T-helper 2 cell (primary cell): ENCODE measurements at places on chromosomes 5 and 9.

DNA sequence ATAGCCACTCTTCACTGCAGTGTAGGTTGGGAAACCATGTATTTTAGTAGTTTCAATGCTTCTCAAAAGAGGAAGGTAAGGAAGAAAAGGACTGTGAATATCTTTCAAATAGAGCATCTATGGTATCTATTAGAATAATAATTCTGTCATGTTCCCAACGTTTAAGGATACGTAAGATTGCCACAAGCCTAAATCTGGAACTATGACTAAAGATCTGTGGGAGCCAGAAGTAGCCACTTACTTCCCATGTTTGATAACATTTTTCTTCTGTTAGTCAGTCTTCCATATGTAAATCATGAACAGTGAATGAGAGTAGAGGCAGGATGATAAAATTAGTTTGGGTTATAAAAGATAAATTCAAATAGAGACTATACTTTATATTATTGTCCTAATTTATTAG, 16.3 kb upstream of the MROH2B start:
- no peak for DNase-seq

- DNase-seq = no peak
These were observed 26.7 kb upstream of the ZNF300 start for GRCh38 chr5:150931368-150931965.

DNA sequence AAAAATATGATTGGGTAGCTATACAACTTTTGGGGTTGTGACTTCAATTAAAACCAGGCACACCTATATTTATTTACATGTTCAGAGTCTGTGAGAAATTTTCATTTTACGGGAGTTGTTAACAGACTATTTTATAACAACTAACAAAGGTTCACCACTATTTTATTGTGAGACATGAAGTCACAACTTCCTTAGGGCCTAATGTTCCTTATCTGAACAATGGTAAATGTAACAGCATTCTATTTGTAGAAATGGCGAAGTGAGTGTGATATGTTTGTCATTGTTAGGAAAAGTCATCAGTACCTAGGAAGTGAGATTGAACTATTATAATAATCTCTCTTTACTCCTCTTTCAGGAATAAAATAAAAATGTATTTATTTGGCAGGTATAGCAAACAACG, 67.4 kb downstream of the CSNK1G3 start:
- no peak for DNase-seq

DNA sequence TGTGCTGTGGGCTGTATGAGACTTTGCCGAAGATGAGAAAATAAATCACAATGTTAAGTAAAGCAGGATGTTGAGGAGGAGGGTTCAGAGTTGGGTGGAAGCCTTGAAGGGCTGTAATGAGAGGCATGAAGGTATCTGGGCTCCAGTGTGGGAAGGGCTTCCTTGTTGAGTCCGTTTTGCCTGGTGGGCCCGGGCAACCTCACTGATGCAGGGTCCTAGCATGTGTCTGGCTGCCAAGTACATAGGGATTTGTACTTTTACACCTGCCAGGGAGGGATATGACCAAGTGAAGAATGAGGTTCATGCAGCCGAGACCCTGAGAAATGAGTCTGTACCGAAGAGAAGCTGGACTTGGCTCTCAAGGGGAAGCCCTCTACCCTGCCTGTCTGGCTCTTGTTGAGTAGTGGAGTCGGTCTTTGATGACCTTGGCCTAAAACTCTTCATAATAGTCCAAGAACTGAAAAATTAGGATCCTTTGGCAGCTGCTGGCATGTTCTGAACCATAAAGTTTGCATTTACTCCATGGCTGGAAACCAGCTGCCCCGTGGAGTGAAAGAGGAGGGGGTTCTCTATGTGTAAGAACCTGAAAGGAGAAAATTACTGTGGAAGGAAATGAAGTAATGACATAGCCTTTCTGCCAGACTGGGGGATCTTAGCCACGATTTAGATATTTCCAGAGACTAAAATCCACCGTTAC, 59.0 kb upstream of the DPYSL3 start:
- no peak for DNase-seq

DNA sequence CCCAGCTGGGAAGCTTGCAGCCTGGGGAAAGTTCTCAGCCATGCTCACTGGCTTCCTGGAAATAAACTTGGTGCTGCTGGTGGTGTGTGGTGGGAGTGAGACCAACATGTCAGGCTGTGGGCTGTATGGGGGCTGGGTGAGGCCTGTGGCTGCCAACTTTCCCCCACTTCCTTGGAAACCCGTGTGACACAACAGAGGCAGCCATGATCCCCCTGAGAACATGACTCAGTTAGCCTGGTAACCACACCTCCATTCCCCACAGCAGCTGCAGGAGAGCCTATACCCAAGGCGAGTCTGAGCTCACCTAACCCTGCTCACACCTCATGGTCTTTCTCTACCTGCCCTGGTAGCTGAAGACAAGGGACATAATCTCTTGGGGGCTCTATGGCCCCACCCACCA, 72.7 kb upstream of the RGMB start:
- DNase-seq = no peak

- DNase-seq = no peak
These were observed 138.7 kb downstream of the SNX18 start for GRCh38 chr5:54656261-54656728.

DNA sequence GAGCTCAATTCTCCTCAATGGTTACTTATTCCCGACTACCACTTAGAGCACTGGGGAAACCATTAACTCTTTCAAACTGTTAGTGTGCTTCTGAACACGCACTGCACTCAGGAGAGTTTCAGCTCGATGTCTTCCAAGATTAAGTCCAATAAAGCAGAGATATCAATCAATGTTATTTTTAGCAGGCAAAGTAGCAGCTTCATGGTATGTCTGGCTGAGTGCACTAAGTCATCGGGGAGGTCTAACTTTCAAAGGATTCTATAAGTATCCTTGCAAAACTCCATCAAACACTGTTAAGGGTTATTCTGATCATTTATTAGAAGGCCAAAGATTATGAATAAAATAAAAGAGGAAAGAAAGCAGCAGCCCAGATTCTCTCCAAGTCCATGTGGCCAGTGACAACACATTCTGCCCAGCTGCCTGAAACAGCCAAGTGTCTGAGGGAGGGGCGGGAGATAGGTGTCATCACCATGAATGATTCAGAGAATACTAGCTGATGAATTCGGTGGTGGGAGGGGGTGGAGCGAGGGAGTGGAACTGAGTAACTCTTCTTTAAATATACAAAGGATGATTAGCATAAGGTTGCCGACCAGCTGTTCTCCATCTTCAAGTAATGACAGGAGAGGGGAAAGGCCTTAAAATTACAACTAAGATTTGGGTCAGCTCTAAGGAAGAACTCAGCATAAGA, 21.3 kb downstream of the NREP start:
- no peak for DNase-seq

DNA sequence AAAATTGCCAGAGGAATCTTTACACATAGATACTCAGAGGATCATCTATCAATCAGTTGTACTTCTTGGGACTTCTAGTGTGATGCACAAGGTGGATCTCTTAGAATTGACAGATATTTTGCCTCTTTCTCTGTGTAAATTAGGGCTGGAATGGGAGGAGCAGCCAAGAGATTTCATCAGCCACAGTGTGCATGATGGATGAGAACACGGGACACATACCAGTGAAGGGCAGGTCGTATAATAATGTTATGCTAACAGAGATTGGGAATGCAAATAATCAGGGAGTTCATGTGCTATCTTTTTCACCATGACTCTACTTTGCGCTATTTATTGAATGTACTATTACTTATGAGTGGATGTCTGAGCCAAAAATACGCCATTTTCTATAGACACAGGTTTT, 43.3 kb upstream of the ISOC1 start:
- DNase-seq = no peak

DNA sequence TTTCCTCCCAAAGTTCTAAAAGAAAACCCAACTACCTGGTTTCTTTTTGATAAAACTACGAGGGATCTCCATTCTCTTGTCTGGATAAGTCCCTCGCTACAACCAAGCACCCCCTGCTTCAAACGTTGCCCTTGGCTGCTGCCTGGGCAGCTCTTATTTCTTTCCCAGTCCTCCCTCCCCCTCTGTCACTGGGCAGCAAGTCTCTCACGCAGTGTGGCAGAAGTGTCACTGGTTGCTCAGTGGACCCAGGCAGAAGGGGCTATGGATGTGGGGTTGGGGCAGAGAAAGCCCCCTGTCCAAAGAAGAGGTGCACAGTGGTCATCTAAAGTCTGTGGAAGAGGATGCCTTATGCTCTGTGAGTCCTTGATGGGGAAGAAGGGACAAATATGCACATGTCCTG, 7.2 kb upstream of the SMIM32 start:
- no peak for DNase-seq

DNA sequence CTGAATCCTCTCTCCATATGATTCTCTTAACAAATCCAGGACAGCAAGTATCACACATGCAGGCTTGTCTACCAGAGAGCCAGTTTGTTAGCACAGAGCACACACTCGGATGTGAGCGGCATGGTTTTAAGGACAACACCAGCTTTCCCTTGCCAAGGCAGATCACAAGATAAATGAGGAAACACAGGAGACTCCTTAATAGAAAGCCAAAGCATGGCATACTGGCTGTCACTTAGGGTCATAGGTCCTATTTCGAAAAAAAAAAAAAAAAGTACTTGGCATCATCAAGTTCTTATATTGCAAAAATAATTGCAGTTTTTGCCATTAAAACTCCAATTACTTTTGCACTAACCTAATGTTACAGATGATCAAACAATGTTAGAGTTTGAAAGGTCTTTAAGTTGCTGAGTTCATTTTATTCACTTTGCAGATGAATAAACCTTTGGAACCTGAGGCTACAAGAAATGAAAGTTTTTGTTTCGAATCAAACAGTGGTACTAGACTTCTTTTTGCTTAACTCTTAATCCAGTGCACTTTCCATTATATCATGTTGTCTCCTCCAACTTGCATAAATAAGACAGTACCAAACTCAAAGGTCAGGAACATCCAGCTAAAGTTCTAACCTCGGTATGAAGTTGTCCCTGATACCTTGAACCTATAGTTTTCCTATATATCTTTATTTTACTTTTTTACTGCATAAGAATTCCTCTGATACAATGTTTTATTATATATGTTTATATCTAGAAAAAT, 138.5 kb downstream of the MPDZ start:
- no peak for DNase-seq

- no peak for DNase-seq
These were observed 47.9 kb downstream of the OLFM1 start for GRCh38 chr9:135135171-135135928.

DNA sequence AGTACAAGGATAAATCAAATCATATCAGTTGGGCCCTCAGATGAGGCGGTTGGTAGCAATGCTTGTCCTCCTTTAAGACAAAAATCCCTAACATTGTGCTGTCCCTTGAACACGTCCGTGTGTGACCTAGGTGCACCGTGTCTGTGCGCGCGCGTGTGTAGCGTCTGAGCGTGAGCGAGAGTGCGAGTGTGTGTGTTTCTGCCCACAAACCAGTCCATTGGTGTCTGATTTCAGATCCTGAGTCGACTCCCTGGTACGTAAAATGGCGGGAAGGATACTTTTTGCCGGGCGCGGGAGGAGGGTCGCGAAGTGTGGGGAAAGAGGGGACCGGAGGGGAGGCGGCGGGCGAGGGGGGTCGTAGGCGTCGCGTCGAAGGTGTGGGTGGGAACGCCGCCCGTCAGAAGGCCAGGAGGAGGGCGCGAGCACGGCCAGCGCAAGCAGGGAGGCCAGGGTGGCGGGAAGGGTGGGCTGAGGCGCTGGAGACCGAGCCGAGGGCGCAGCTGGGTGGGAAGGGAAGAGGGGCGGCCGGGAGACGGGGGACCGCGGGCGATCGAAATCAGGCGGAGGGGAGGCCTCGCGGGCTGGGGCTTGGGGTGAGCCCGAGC, 8.9 kb downstream of the OTP start:
- no peak for DNase-seq
